ENCODE measurements at places on chromosomes 16 and 17. TPM values are rescaled to one million over a fixed set of nuclear protein-coding genes. Genes with fewer than 3 reads are reported as not detected.

ALG1 gene
- 12.0 TPM for total RNA-seq

CCL18 gene
- total RNA-seq: not detected

PIK3R5 gene
- not detected for total RNA-seq

EVPL gene
- total RNA-seq: not detected

KCNH4 gene
- total RNA-seq: 0.06 TPM

KAT2A gene
- 16.7 TPM for total RNA-seq

KREMEN2 gene
- 11.0 TPM for total RNA-seq

KRT31 gene
- total RNA-seq: not detected

SMIM22 gene
- not detected for total RNA-seq

TBC1D3I gene
- total RNA-seq: not detected

CDH13 gene
- total RNA-seq: 0.51 TPM

ABCC3 gene
- 15.2 TPM for total RNA-seq

CTRB2 gene
- not detected for total RNA-seq

IKZF3 gene
- not detected for total RNA-seq

ZFP3 gene
- total RNA-seq: 0.04 TPM

TMEM238L gene
- not detected for total RNA-seq

CCL4 gene
- not detected for total RNA-seq

PRSS22 gene
- total RNA-seq: not detected

FBXW10 gene
- total RNA-seq: not detected

PTX4 gene
- not detected for total RNA-seq

KRTAP4-6 gene
- total RNA-seq: not detected

WNT3 gene
- total RNA-seq: 3.4 TPM

TP53TG3C gene
- total RNA-seq: not detected

ABCC12 gene
- total RNA-seq: not detected

KCTD2 gene
- 14.3 TPM for total RNA-seq

FAM171A2 gene
- total RNA-seq: 3.4 TPM

CPNE7 gene
- total RNA-seq: 3.9 TPM

GPR142 gene
- not detected for total RNA-seq

PLA2G10 gene
- total RNA-seq: not detected

CYLD gene
- total RNA-seq: 20.2 TPM

BCL6B gene
- not detected for total RNA-seq

SDR42E1 gene
- total RNA-seq: not detected

PMP22 gene
- total RNA-seq: 18.5 TPM

NME3 gene
- 0.50 TPM for total RNA-seq

ACSM2A gene
- total RNA-seq: not detected

GDPD1 gene
- total RNA-seq: 7.4 TPM

MYH2 gene
- not detected for total RNA-seq

NRN1L gene
- total RNA-seq: not detected

TBX6 gene
- total RNA-seq: not detected

Measured in H4 (cell line).